Activated CD8-positive, alpha-beta memory T cell treated with anti-CD3 and anti-CD28 coated beads, Interleukin-2, amount 10 ng/mL, durations not matched to agents 7 days and 5 days (primary cell): ENCODE measurements at places on chromosomes 2 and 18.

DNA sequence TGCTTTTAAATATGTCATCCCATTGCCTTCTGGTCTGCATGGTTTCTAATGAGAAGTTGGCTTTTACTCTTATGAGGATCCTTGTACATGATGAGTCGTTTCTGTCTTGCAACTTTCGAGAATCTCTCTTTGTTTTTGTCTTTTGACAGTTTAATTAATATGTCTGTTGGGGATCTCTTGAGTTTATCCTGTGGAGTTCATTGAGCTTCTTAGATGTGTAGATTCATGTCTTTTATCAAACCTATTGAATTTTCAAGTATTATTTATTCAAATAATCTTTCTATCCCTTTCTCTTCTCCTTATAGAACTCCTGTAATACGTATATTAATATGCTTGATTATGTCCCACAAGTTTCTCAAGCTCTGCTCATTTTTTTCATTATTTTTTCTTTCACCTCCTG lies 67.9 kb downstream of the TMEM185B start:
- no peak for DNase-seq

GRCh38 chr2:229610333-229610732 lies 104.0 kb downstream of the DNER start:
- DNase-seq, result no peak

GRCh38 chr2:202577250-202578183 lies 57.3 kb upstream of the FAM117B start:
- DNase-seq, result no peak

- DNase-seq, result peak; percentile 18
Measured at GRCh38 chr2:42784204-42784880, 8.0 kb downstream of the HAAO start.

- DNase-seq, result no peak
Measured at GRCh38 chr2:240701736-240702639, 10.3 kb downstream of the AQP12A start.

- DNase-seq, result no peak
Measured at GRCh38 chr2:1967242-1968208, 223.2 kb upstream of the PXDN start.

- DNase-seq, result no peak
Measured at GRCh38 chr18:907115-907884, 2.6 kb downstream of the ADCYAP1 start.

DNA sequence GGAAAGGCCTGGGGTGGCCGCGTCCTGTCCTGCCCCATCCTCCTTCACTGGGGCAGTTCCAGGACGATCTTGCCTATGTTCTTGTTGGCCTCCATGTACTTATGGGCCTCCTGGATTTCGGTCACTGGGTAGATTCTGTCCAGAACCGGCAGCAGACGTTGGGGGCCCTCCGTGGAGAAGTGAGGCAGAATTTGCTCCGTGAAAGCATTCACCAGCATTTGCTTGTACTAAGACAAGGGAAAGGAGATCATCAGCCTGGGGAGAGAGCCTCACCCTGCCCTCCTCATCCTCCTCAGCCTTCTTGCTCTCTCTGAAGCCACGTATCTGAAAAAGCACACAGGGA lies 1.4 kb upstream of the SF3B6 start:
- no peak for DNase-seq

GRCh38 chr2:118565786-118566540 lies 281.5 kb downstream of the EN1 start:
- DNase-seq, result no peak

- no peak for DNase-seq
Measured at GRCh38 chr2:33457556-33458247, 18.7 kb upstream of the RASGRP3 start.

DNA sequence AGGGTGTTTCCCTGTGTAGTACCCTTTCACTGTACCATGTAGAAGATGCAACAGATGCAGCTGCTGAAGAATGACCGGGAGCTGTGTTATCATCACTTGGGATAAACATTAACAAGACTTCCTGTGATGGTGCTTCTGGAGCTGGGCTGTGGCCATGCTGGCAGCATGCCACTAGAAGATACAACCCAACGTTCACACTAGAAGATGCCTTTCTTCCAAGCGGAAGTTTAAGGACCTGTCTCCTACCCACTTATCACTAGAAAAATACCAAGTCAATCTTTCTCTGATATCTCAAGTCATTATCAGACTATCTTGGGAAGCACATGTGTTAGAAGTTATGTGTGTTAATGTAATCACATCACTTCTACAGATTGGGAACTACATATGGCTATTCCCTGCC lies 953.5 kb downstream of the CNTNAP5 start:
- DNase-seq, result no peak

DNA sequence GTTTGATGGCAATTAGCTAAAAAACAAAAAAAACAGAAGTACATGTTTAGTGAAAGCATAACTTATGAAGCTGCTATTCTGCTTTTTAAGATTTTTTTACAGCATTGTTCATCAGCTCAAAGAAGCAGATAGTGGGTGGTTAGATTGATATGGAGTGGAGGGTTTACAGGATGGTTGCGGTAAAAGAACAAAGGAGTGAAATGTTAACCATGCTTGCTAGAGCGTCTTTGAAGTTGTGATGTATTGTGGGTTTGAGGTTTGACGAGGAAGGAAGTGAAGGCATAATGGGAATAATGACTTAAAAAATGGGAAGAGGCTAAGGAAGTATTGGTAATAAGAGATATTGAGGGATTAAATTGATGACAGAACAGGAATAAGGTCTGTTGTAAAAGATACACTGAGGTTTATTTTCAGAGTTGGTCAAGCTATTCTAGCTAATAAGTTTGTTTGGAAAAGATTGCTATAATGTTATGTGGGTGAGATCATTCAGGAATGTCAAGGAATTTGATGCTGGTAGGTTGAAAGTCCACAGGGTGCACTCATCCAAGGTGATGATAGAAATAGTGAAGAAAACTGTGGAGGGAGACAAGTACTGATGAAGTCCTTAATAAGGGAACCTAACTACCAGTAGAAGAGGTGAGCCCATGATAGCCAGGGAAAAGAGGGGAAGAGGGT lies 14.6 kb downstream of the SPOPL start:
- DNase-seq, result no peak
